ENCODE measurements at places on chromosomes 3 and 15. TPM values are rescaled to one million over a fixed set of nuclear protein-coding genes. Genes with fewer than 3 reads are reported as not detected.

Gene PRR20G
- not detected for polyA plus RNA-seq

DNA sequence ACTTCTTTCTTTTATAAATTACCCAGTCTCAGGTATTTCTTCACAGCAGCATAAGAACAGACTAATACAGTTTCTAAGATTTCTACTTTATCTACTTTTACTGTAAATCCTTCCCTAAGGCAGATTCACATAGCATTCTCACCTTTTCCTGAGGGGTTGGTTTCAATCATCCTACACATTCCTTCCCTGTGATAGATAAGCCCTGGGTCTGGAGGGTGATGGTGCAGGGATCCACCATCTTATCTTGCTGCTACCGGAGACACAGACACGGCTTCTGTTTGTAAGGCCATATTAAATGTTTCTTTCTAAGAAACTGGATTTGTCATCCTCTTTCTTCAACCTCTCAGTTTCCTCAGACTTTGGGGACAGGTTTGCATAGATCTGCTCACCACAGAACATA, 6.1 kb downstream of the IQCF5 start:
- DNase-seq: no peak

- no peak for DNase-seq
Measured at GRCh38 chr15:76065245-76065644, 5.5 kb downstream of the TMEM266 start.

DNA sequence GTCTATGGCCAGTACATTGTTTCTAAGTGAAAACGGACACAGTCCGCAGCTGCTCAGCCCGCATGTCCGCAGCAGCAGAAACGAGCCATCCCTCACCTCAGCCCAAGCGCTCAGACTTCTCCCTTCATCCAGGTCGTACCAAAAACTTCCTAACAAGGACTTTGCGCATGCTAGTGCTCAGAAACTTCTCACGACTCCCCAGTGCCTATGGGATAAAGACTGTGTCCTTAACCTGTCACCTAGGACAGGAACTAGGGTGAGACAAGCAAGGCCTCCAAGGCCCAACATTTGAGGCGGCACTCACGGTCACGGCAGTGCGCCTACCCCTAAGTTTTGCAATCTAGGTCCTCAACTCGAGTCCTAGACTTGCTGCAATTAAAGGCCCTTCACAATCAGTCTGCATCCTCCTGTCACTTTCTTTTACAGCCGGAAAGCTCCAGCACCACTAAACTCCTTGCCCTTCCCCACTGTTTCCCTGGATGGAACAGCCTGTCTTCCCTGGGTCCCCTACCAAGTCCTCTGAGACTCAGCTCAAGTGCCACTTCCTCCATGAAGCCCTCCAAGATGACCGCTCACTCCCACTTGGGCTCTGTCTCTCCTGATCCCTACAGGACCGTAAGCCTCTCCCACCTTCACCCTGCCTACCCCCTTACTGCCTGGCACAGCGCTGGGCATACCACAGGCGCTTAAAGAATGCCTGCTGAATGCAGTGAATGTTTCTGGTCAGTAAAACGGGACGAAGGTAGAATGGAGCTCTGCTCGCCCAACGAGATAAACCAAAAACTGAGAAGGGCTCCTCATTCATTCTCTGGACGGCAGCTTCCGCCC, 1.2 kb downstream of the CLN6 start:
- DNase-seq: no peak

DNA sequence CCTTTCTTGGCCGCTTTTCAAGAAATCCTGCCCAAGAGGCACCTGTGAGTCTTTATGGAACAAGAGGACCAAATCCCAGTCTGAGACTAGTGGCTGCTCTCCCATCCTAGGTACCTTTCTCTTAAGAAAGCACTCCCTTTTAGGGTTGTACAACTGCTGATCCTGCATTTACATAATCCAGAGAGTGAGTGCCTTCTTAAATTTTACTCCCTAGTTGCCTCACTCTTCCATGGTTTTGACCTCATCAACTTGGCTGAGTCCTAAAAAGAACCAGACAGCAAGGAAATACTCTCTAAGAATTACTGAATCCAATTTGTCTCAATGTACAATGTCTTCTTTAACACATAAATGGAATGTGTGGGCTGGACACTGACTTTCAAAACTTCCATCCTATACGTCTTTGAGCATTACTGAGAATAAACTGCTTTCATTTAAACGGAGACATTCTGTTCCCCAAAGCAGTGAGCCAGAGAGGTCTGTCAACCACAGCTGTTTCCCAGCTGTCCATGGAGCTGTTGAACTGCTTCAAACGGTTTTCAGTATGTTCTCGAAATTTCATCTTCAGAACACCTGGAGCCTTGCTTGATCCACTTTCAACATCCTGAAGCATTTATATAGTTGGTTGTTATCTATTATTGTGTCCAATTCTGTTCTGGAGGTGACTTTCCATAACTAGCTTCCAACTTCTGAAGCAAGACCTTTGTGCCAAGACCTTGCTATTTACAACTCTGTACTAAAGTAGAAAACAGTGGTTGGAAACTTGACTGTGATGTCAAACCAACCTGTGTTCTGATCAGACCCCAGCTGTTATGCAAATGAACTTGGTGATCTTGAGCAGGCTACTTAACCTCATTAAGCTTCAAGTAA, 179.1 kb downstream of the SLC9A9 start:
- peak; percentile 20 for DNase-seq

GRCh38 chr3:5305684-5305989, 118.1 kb downstream of the EDEM1 start:
- no peak for DNase-seq

Gene DAPK2
- 1.3 TPM for polyA plus RNA-seq

DNA sequence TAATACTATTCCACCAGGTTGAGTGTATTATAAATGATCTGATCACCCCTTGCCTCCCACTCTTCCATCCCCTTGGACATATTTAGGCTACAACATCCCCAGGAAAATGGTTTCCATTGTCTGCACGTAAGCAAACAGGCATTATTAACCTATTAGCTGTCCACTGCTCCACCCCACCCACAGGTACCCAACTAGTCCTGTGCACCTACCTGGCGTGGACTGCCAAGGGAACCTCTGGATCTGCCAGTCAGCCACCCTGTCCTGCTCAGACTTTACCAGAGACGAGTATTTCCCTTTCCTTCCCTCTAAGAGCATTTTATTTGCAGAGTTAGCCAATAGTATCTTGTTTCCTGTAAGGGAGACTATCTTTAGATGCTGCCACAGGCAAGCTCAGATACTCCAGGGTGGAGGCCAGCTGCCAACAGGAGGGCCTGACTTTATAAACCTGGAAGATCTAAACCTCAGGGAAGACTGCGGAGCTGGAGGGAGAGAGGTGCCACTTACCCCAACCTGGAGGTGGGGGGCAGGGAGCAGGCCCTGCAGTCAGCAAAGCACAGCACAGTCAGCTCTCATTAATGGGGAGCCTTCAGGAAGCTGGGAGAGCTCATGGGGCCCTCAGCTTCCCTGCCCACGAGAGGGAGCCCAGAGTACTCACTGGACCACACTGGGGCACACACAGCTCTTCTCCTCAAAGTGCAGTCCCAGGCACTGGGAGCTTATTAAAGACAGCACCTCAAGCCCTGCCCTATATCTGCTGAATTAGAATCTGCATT, at the start of gene CX3CR1:
Gene CX3CR1, minus strand, starts transcription at position 292 of the 773 bp plus-strand sequence. CDS start 13,527 bp downstream, outside the sequence.
- no peak for DNase-seq

DNA sequence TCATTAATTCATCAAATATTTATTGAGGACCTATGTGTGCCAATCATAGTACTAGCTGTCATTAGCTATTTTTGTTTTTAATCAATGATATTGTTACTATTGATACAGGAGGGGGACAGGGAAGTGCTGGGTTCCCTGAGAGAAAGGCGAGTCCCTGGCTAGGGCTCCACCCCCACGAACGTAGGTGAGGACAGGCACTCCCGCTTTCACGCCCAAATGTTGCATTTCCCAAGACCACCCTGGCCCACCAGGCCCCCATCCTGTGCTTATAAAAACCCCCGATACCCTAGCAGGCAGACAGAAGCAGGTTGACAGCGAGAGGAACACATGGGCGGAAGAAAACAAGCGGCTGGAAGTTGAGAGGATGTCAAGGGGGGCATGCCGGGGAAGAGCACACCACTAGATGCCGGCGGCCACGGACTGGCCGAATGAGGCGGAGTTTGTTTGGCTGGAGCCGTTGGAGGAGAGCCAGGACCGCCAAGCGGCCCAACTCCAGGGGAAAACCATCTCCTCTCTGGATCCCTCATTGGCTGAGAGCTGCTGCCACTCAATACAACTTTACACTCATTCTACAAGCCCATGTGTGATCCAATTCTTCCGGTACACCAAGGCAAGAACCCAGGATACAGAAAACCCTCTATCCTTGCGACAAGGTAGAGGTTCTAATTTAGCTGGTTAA, 798.7 kb upstream of the SEMA6D start:
- no peak for DNase-seq

GRCh38 chr3:64789111-64789510, 101.3 kb upstream of the ADAMTS9 start:
- DNase-seq: no peak

GRCh38 chr3:182465301-182466185, 327.8 kb upstream of the ATP11B start:
- DNase-seq: no peak

- DNase-seq: no peak
Measured at GRCh38 chr15:58476525-58477162, 44.9 kb downstream of the LIPC start.

GRCh38 chr3:43132870-43133636, 27.2 kb upstream of the POMGNT2 start:
- DNase-seq: no peak

Gene KNL1
- polyA plus RNA-seq: 0.35 TPM

DNA sequence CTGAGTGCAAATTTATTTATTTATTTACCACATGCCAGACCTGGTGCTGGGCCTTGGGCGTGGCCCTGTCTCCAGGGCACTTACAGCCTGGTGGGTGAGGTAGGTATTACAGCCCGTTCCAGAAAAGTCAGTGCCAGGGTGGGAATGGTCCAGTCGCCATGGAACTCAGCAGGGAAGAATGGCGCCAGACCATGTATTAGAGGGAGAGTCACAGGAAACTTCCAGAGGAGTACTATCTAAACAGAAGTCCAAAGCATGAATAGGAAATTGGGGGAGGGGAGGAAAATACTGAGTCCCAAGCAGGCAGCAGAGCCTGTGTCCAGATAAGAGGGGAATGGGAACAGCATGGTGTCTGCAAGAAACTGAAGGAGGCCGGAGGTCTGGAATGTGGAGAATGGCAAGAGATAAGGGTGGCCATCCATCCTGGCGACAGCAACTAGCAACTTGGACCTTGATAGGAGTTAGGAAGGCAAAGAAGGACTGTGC, 27.0 kb downstream of the SH3BP5 start:
- DNase-seq: no peak
